ENCODE measurements at places on chromosomes 6 and 20.

DNA sequence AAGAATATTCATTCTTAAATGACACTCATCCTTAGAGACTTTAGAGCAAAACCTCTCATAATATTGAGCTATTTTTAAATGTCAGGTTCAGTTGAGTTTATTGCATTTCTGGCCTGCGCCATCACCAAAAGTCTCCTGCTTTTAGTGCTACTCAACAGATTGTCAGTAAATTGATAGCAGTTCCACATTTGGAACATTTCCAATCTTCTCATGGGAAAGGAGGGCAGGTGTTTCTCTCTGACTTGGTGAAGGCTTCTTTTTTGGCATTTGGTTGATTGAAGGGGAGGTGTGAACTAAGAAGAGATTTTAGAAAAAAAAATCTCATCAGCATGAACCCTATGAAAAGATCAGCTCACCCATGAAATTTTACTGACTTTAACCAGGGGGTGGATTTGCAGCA is 125.9 kb upstream of the INSM1 start:
- DNase-seq = no peak

DNA sequence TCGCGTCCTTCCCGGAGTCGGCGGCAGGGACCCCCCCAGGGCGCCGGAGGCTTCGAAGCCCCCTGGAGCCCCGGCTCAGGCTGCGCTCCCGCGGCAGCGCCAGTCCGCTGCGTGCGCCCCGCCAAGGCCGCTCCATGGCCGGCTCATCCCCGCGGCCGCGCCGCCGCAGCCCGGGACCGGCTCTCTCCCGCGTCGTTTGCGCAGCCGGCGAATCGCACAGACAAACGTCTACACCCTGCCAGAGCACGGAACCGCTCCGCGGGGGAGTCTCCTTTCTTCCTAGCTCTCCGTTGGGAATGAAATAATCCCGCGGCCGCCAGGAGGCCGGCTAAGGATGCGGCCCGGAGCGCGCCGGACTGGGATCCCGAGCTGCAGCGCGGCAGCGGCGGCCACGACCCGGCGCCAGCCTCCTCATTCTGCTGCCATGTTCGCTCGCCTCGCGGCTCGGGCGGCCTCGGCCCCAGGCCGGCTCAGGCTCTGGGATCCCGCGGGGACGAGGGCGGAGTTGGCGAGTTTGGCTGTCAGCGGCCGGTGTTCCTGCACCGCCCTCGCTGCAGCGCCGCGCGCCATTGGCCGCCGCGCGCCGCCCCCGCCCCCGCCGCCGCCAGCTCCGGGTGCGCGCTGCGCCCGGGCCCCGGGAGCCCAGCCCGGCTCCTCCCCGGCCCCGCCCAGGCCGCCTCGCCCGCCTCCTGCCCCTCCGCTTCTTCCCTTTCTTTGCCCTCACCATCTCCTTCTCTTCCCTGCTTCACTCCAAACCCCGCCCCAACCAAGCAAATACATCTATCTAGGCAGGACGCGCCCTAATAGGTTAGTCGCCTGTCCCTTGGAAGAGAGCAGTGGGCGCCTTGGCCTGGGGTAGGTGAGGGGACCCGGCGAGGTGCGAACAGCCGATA is at the start of gene GFOD1:
Gene GFOD1 (minus strand): TSS at position 479 of the 893 bp plus-strand sequence. CDS start 710 bp downstream, outside the sequence.
- DNase-seq = peak; percentile 93

DNA sequence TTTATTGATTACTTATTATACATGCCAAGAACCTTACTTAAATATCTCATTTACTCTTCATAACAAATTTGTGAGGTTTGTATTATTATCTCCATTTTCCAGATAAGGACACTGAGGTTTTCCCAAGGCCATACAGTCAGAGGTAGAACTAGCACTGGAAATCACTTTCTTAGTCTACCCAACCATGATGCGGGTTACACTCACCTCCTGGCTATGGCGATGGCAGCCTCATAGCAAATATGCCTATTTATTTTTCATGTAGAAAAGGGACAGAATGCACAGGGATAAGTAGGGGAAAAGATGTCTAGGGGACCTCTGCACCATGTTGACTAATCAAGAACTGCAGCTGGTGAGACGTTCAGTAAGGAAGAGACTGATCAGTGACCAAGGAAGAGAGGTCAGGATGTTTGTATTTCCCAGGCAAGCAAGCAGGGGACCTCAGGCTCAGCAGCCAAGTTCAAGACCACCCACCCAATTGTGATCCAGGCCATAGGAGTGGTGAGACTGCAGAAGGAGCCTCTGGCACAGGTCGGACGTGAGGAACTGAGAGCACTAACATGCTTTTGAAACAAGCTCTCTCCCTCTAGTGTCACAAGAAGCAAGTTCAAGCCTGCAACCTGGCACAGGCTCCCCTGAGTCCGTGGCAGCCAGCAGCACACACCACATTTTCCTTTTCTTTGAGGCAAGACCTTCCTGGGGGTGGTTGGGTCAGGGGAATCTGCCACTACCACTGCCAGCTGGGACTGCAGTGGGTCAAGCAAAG is 97.8 kb downstream of the GMPR start:
- peak; percentile 65 for DNase-seq

DNA sequence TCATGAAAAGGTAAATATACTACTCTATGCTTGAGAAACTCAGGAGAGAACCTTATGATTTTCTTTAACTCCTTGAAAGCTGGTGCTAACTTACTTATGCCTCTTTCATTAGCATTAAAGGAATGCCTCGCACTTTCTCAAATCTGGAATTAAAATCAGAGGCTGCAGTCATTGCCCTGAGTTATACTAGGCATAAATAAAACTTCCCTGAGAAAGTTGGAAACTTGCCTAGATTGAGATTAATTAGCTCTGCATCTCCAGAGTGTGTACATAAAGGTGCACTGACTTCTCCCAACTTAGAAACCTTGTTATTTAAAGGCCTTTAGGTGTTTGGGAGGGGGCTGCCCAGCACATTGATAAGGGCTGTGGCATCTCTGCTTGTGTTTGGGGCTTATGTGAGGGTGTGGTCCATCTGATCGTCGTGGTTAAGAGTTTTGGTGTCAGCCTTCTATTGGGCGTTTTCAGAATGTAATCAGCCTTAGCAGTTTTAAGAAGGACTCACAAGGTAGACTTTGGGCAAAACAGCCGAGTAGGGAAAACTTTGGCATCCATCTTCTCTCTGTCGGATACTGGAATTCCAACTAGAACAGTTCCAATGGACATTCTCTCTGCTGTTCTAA is 32.1 kb upstream of the CCN6 start:
- no peak for DNase-seq

DNA sequence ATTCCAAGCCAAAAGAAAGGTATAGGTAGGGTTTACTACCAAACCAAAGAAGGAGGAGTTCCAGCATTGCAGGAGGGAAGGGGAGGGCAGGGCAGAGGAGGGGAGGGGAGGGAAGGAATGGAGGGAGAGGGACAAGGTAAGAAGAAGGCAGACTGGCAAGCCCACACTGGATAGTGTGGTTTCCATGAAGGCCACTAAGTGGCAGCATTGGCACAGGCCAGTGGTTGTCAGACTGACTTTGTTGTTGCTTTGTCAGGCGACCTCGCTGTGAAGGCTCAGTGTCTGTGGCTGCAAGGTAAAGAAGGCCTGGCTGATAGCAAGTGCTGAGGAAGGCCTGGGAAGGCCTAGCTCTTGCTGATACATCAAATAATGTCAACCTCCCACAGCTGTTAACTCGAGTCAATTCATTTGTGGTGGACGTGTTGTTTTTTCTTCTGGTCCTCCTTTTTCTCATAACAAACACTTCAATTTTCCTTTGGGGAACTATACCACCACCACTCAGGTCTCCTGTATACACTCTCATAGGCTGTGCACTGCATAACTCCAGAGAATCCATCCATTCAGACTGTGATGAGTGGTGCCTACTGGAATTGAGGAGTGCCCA is 7.7 kb upstream of the ZNF334 start:
- peak; percentile 26 for DNase-seq

- no peak for DNase-seq
These were observed 5.6 kb downstream of the MDFI start for GRCh38 chr6:41643899-41644269.

DNA sequence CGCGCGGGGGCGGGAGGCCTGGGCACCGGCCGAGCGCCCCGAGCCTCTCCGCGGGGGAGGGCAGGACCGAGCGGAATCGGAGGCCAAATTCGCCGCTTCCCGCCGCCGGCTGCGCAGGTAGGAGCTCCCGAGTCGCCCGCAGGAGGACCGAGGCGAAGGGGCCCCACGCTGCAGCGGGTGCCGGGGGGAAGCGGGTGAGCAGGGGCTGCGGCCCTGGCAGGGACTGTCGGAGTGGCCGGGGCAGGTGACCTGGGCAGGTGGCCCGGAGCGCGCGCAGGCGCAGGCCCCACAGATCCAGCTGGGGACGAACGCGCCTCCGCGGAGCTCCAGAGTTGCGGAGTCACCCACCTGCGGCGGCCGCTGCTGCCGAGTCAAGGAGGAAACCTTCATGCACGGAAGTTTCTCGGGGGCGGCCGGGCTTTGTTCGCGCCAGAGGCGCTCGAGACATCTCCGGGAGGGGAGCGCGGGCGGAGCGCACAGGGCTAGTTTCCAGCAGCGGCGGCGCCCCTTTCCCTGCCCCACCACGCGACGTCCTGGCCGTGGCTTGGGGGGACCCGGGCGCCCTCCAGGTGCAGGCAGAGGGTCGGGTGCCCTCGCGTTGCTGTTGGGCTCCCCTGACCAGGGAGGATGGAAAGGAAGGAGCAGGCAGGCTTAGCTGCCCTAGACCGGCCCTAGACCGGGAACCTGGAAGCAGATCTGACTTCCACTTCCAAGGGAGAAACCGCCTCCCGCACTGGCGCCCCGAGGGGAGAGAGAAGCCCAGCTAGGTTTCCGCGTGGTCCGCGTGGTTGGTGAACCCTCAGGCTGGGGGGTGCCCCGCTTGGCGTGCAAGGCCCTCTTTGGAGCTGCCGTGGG is 590 bp downstream of the SLCO4A1 start:
- no peak for DNase-seq

DNA sequence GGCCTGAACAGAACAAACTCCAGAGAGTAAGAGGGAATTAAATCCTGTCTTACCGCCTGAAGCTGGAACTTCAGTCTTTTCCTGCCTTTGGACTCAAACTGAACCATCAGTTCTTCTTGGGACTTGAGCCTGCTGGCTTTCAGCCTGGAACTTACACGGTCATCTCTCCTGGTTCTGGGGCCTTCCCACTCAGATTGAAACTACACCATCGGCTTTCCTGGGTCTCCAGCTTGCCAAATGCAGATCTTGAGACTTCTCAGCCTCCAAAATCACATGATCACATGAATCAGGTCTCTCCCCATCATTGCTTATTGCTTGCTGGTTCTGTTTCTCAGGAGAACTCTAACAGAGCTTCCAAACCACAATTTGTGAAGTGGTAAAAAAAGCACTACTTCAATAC is 276.3 kb downstream of the KIF16B start:
- peak; percentile 73 for DNase-seq

- DNase-seq = no peak
These were observed 128.9 kb downstream of the BANF2 start for GRCh38 chr20:17828598-17829144.

DNA sequence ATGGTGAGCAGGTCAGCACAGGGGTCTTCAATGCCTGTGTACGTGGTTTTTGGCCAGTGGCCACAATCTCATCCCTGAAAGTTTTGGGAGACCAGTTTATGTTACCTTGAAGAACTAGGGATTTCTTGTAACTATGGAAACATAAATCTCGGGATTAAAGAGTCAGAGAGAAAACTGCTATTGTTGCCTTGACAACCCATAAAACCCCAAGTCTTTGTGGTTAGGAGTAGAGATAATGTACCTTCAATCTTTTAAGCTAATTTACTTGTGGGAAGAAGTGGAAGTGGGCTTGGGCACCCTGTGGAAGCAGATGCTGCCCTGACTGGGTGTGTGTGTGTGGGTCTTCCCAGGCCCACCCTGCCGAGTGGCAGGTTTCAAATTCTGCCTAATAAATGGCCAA is 46.1 kb upstream of the ZNF831 start:
- DNase-seq = no peak

- DNase-seq = peak; percentile 93
These were observed 107.3 kb upstream of the SNX9 start for GRCh38 chr6:157715728-157716164.

GRCh38 chr6:100320686-100321085 is 144.0 kb downstream of the SIM1 start:
- no peak for DNase-seq

GRCh38 chr6:1912731-1913130 is 303.0 kb downstream of the FOXC1 start:
- no peak for DNase-seq

DNA sequence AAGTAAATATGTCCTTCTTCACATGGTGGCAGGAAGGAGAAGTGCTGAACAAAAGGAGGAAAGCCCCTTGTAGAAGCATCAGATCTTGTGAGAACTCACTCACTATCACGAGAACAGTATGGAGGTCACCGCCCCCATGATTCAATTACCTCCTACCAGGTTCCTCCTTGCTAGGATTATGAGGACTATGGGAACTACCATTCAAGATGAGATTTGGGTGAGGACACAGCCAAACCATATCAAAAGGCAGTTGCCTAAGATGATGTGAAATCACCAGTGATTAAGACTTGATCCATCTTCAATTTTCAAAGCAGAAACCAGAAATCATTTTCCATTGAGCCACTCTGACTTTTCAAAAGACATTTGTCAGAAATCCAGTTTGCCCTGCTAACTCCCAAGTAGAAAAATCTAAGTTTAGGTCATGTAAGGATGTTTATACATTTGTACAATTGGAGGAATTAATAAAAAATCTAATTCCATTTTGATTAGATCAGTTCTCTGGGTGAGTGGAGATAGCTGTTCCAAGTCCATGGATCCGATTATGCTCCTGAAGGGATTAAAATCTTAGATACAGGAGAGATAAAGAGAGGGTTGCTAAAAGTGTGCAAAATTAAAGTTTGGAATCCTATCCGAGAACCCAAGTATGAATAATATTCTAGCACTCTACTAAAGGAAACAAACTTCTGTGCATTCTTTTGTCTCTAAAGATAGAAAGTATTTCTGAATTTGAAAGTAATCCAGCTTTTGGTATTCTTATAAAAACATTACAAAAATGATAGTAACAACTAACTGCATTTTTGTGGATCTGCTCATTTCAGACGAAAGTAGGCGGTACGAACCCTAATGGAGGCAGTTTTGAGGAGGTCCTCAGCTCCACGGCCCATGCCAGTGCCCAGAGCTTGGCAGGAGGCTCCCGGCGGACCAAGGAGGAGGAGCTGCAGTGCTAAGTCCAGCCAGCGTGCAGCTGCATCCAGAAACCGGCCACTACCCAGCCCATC is 39.5 kb downstream of the HDDC2 start:
- DNase-seq = no peak

DNA sequence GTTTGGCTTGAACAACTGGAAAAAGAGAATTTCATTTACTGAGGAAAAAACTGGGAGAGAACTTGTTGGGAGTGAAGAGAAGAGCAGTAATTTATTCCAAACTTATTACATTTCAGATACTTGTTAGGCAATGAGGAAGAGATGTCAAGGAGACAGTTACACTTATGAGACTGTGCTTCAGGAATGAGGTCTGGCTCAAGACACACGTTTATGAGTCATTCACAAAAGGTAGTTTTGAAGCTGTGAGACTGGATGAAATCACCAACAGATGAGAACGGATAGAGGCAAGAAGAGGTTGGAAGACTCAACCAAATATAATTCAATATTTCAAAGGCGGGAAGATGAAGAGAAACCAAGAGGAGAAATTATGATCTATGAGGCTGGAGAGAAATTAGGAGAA is 70.6 kb upstream of the DEFB112 start:
- DNase-seq = no peak

- DNase-seq = no peak
These were observed 367.6 kb downstream of the TENT5A start for GRCh38 chr6:81384921-81385320.
